T-helper 9 cell (primary cell): ENCODE measurements at places on chromosomes 2 and 18.

- no peak for DNase-seq
Observed at GRCh38 chr2:155169317-155169716, 470.8 kb downstream of the KCNJ3 start.

DNA sequence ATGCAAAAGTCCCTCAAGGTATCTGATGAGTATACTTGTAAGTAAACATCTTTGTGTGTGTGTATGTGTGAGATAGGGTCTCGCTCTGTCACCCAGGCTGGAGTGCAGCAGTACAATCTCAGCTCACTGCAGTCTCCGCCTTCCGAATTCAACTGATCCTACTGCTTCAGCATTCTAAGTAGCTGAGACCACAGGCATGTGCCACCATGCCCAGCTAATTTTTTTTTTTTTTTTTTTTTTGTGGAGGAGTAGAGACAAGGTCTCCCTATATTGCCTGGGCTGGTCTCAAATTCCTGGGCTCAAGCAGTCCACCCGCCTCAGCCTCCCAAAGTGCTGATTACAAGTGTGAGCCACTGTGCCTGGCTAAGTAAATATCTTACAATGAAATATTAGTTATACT lies 23.2 kb downstream of the ADAM17 start:
- no peak for DNase-seq

DNA sequence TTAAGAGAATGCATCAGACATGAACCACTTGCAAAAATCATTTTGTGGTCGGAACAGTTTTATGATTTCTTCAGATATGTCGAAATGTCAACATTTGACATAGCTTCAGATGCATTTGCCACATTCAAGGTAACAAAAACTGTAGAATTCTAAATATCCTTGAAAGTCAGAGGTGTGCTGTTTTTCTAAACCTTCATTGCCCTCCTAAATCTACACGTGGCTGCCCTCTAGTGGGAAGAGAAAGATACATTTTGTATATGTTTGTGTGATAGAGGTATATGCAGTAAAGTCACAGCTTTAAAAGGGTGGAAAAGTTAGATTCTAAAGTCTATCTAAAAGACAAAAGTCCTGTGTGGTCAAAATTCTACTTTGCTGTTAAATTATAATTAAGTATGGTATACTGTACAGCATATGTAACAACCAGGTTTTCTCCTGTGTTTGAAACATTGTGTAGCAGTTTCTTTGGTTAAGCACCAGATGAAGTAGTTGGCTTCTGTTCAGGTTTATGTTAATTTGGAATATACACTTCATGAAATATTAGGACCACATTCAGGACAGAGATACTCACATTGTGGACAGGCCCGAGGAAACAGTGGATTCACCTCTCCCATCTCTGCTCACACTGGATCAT lies 65.9 kb upstream of the ITM2C start:
- peak; percentile 9 for DNase-seq

DNA sequence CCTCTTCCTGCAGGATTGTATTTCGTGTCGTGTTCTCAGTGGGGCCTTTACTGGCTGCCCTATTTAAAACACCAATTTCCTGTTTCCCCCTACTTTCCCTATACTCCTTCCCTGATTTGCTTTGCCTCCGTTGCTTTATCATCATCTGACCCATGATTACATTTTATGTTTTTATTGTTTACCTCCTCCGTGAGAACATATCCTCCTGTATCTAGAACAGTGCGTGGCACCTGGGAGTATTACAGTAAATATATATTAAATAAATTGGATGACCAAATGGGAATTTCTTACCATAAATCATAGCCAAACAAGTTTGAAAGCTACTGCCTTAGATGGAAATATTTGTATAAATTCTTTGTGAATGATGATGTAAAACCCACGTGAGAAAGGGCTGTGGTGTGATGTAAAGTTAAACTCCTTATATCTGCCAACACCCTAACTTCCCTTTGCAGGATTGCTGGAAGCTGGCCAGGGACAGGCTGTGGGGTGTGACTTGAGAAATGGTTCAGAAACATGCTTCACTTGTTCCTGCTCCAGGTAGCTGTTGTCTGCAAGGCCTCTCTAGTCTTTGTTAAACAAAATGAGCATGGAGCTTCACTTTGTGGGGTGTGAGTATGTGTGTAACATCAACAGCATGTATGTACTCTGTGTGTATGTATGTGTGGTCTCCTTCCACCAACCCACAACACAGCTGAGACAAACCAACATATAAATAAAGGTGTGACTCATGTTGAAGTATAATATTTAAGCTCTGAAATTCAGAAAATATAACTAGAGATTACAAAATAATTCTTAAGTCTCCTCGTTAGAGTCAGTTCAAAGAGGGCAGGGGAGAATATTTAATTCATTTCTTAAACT lies 40.3 kb downstream of the LHCGR start:
- DNase-seq = no peak

DNA sequence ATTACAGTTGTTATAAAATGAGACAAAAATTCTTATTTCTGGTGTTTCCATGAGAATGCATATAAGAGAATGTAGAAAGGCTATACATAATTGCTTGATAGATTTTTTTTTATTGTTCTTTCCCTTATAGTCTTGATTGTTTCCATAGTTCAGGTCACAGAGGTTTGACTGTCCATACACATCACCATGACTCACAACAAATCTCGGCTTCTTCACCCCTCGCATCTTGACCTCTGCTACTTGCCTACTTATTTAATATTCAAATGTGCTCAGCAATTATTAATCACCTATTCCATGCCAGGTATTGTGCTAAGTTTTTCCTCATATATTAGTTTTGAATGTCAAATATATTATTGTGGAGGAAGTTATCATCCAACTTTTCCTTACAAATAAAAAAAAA lies 789.6 kb downstream of the RNF144A start:
- DNase-seq = no peak

- DNase-seq = no peak
Observed at GRCh38 chr18:22314420-22314819, 103.3 kb downstream of the CTAGE1 start.

GRCh38 chr2:130823171-130823885 lies 13.4 kb upstream of the ARHGEF4 start:
- no peak for DNase-seq

DNA sequence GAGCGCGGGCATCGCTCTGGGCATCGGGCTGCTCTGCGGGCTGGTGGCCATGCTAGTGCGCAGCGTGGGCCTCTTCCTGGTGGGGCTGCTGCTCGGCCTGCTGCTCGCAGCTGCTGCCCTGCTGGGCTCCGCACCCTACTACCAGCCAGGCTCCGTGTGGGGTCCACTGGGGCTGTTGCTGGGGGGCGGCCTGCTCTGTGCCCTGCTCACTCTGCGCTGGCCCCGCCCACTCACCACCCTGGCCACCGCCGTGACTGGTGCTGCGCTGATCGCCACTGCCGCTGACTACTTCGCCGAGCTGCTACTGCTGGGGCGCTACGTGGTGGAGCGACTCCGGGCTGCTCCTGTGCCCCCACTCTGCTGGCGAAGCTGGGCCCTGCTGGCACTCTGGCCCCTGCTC lies 3.8 kb downstream of the TMEM198 start:
- DNase-seq = no peak

DNA sequence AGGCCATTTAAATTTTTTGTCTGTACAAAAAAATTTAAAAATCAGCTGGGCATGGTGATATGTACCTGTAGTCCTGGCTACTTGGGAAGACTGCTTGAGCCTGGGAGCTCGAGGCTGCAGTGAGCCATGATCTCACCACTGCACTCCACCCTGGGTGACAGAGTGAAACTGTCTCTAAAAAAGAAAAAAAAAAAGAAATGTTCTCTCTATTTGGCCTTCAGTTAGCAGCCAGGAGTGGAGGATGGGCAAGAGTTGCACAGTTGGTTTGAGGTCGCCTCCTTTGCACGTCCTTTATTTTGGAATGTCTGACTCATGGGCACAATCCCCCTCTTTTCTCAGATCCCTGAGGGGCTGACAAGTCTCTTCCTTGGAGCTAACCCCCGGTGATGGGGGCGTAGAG lies 26.3 kb downstream of the ITM2C start:
- DNase-seq = no peak

DNA sequence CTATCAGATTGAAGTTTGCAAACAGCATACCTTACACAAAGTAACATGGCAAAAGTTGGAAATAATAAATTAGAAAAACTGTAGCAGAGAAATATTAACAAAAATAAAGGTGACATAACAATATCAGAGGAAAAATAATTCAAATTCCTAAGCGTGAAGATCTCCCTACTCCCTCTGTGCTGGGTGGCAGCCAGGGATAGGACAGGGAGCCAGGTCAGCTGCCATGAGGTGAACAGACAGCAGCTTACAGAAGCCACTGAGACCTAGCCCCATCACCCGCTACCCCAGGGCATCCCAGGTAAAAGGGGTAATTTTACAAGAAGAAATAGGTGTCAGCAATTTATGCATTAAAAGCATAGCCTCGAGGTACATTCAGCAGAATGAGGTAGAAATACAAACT lies 423.8 kb upstream of the HS6ST1 start:
- no peak for DNase-seq

DNA sequence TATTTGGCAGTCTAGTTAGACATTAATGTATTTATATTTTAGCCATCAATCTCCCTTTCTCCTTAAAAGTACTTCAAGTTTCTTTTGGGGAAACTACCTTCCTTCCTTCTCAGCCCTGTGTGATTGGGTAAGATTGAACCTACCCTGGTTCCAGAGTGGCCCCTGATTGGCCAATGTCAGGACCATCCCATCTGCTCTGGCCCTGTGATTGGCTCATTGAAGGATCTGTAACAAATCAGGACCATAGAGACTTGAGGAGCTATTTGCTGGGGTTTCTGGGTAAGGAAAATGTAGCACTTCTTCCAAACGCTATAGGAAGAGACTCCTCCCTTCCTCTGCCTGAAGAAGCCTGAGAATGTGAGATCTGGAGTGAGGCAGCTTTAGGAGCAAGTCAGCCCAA lies 59.3 kb downstream of the AQP4 start:
- DNase-seq = no peak

- peak; percentile 39 for DNase-seq
Observed at GRCh38 chr2:28681158-28681571, 70.5 kb upstream of the PPP1CB start.

GRCh38 chr18:4172196-4173100 lies 282.7 kb downstream of the DLGAP1 start:
- DNase-seq = no peak

DNA sequence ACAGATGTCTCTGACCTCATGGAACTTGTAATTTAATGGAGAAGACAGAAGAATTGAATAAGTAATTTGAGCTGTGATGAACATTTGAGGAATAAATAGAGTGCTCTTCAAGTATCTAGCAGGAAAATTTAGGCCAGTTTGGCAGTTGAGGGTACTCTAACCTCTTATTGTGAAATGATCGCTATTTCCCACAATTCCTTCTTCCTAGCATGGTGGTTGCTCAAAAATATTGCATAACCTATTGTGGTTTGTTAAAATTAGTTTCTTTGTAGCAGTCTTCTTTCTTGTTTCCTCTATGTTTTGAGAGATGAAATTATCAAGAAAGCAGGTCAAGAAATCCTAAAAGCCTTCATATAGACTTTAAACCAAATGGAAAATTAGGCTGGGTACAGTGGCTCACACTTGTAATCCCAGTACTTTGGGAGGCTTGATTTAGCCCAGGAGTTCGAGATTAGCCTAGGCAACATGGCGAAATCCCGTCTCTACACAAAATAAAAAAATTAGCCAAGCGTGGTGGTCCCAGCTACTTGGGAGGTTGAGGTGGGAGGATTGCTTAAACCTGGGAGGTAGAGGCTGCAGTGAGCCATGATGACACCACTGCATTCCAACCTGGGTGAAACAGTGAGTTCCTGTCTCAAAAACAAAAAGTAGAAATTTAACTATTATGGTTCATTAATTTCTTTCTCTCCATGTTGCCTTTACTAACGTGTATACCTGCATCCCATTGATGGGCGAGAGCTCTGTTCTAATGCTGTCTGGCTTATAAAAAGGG lies 58.7 kb downstream of the RBKS start:
- no peak for DNase-seq

DNA sequence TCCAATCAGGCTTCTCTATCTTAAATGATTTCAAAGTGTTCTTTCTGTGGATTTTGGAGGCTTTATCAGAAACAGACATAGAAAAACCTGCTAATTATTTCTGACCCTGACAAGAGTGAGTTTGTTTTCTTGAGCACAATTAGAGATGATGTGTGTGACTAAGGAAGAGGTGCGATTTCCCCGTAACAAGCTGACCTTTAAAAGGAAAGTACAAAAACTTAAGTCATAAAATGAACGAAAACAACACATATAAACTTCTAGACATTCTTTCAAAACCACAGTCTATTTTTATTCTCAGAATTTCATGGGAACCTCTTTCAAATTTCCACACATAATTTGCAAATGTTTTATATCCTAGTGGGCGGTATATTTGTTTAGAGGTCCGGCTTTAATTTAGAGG lies 604.8 kb downstream of the CPS1 start:
- DNase-seq = no peak
